ENCODE measurements at places on chromosomes 5 and 9. TPM values are rescaled to one million over a fixed set of nuclear protein-coding genes. Genes with fewer than 3 reads are reported as not detected.
A peak's percentile ranks its signal among the peaks of the same experiment; 100 is the strongest.

DNA sequence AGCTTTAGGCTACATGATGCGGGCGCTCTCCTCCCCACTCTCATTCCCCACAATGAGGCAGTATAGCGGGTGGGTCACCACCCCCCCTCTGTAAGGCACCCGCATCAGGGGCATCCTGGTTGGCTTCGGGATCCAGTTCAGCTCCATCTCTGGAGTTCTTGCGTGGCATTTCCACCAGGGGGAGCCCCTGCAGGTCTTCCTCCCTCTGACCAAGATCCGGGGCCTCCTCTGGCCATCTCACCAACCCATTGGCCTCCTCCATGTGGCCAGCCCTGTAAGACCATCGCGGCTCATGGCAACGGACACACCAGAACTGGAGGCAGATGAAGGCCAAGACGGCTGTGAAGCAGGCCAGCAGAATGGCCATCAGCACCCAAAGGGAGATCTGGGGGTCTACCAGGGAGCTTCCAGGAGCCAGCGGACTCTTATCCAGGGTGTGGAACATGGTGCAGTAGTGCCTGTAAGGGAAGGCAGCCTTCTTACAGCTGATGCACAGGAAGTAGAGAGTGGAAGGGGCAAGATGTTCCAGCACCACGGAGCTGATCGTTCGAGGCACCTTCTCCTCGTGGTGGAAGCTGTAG, 77.0 kb downstream of the CYFIP2 start:
- no peak overlapping the region for H3K27ac ChIP-seq
- DNase-seq = peak; percentile 49
- no peaks in the 10 kb centered on the region for H3K27me3 ChIP-seq

DNA sequence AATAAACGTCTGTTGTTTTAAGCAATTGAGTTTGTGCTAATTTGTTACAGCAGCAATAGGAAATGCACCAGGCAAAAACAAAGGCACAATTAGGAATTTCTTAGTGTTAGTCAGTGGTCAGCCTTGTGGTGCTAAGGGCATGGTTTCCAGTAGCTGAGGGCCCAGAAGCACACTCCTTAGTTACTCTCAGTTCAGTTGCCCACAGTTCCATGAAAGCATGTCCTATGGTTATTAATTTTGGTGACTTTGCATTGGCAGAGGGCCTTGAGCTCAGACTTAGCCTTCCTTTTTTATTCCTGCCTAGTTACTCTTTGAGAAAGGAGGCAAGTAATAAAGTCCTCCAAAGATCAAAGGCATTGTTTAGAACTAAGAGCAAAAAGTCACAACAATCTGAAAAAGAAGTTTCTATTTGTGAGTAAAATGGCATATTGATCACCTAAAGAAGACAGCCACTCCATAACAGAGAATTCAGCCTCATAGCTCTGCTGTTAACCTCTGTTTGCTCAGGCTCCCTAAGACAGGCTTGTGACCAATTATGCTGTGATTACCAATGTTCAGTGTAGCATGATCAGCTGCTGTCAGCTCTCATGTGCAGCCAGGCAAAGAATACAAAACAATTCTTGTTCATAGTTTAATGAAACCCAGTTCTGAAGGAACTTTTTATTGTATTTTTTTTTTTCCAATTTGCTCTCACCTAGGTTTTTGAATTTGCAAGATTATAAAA, 57.0 kb upstream of the MROH2B start:
- DNase-seq = no peak
- no peak overlapping the region for H3K4me3 ChIP-seq
- no peaks in the 10 kb centered on the region for H3K36me3 ChIP-seq
- no peaks in the 10 kb centered on the region for H3K4me1 ChIP-seq
- H3K27me3 ChIP-seq = no peaks in the 10 kb centered on the region
- no peak overlapping the region for H3K27ac ChIP-seq

GRCh38 chr5:134503088-134503936, 22.2 kb upstream of the JADE2 start:
- H3K36me3 ChIP-seq = no peaks in the 10 kb centered on the region
- H3K27ac ChIP-seq = peak overlapping the region; percentile 51
- peaks cover 19% of the 10 kb centered on the region for H3K4me1 ChIP-seq
- H3K27me3 ChIP-seq = no peaks in the 10 kb centered on the region

DNA sequence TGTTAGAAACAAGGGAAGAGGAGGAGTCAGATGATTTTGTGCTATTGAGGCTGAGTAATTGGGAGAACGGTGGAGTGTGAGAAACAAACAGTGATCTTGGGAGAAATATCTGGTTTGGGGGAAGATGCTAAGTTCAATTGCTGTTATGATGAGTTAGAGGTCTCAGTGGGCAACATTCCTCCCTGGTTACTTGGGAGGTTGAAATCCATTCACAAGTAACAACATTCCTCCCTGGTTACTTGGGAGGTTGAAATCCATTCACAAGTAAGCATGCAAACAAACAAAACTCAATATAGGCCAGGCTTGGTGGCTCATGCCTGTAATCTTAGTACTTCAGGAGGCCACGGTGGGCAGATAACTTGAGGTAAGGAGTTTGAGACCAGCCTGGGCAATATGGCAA, 38.7 kb downstream of the AGXT2 start:
- H3K27me3 ChIP-seq = no peaks in the 10 kb centered on the region
- H3K4me1 ChIP-seq = no peaks in the 10 kb centered on the region
- H3K27ac ChIP-seq = no peak overlapping the region
- no peak overlapping the region for H3K4me3 ChIP-seq

- no peak overlapping the region for H3K27ac ChIP-seq
- DNase-seq = no peak
These were observed 824.4 kb upstream of the TYRP1 start for GRCh38 chr9:11868795-11869194.

- no peak overlapping the region for H3K4me3 ChIP-seq
- peak; percentile 56 for DNase-seq
- no peaks in the 10 kb centered on the region for H3K36me3 ChIP-seq
- no peaks in the 10 kb centered on the region for H3K4me1 ChIP-seq
These were observed 31.2 kb downstream of the DEPDC1B start for GRCh38 chr5:60668686-60669304.

DNA sequence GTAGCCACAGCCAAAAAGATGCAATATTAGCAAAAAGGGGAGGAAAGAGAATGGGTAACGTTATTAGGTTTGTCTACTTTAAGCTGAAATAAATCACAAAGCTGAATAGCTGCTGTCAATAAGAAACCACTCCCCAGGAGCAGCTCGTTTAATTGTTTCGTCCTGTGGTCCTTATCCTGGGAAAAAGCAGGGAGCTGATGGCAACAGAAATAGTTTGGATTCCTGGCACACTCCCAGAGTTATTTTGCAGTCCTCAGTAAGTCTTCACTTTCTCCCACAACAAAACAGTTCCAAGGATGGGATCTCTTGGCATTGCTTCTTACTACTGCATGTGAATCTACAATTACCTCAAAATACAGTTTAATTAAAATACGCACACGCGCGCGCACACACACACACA, 28.8 kb downstream of the FRMD3 start:
- no peak for DNase-seq
- no peaks in the 10 kb centered on the region for H3K36me3 ChIP-seq
- no peak overlapping the region for H3K27ac ChIP-seq
- peaks cover 9% of the 10 kb centered on the region for H3K4me1 ChIP-seq
- H3K27me3 ChIP-seq = no peaks in the 10 kb centered on the region

DNA sequence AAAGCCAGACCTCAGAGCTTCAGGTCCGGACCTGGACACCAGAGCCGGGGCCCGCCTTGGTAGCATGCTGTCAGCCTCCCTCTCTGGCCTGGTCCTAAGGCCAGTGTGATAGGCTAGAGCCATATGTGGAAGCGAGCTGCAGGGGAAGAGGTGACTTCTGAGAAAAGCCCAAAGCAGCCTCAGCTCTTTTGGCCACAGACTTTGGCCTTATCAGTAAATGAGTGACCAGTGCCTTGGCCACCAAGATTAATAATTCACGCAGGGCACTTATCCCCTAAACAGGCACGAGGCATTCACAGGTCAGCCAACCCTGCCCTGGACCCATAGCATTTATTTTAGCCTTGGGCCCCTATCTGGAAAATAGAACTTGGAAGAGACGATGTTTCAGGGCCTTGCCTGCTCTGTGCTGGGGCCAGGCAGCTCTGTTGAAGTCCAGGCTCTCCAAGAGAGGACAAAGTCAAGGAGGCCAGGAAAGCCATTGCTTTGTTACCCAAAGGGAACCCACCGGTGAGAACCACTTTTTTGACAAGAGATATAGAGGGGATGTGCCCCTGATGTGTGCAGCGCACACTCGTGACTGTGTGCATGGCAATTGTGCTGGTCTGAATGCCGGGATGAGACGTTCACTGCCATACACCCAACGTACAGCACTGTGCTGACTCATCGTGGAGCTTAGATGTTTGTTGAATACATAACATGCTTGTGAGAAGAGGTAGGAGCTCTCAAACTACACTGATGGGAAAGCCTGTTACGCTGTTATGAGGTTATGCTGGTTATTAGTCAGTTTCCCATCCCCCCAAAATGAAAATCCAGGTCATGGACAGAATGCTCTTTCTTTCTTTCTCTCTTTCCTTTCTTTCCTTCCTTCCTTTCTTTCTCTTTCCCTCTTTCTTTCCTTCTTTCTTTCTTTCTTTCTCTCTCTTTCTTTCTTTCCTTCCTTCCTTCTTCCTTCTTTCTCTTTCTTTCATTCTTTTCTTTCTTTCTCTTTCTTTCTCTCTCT, 5.0 kb upstream of the SLC34A1 start:
- no peaks in the 10 kb centered on the region for H3K27me3 ChIP-seq
- H3K27ac ChIP-seq = no peak overlapping the region
- DNase-seq = no peak
- H3K36me3 ChIP-seq = no peaks in the 10 kb centered on the region
- peaks cover 2% of the 10 kb centered on the region for H3K4me1 ChIP-seq
- H3K4me3 ChIP-seq = no peak overlapping the region

GRCh38 chr5:172723508-172723907, 47.5 kb downstream of the DUSP1 start:
- H3K4me1 ChIP-seq = peaks cover 29% of the 10 kb centered on the region
- peaks cover 21% of the 10 kb centered on the region for H3K27me3 ChIP-seq
- no peak overlapping the region for H3K4me3 ChIP-seq

- DNase-seq = no peak
- H3K36me3 ChIP-seq = no peaks in the 10 kb centered on the region
- no peak overlapping the region for H3K4me3 ChIP-seq
These were observed 36.6 kb downstream of the COL15A1 start for GRCh38 chr9:98980291-98980690.

GRCh38 chr9:109037946-109038715, 24.8 kb upstream of the CTNNAL1 start:
- no peak for DNase-seq
- no peak overlapping the region for H3K27ac ChIP-seq
- no peaks in the 10 kb centered on the region for H3K4me1 ChIP-seq
- H3K27me3 ChIP-seq = no peaks in the 10 kb centered on the region
- peaks cover 24% of the 10 kb centered on the region for H3K36me3 ChIP-seq

- H3K4me1 ChIP-seq = peaks cover 7% of the 10 kb centered on the region
- H3K36me3 ChIP-seq = peaks cover 16% of the 10 kb centered on the region
- DNase-seq = no peak
These were observed 8.7 kb downstream of the RANBP6 start for GRCh38 chr9:6006749-6007057.

GRCh38 chr9:137945581-137945980, 68.0 kb downstream of the CACNA1B start:
- no peak overlapping the region for H3K27ac ChIP-seq
- DNase-seq = no peak
- H3K36me3 ChIP-seq = no peaks in the 10 kb centered on the region
- H3K4me3 ChIP-seq = no peak overlapping the region

DNA sequence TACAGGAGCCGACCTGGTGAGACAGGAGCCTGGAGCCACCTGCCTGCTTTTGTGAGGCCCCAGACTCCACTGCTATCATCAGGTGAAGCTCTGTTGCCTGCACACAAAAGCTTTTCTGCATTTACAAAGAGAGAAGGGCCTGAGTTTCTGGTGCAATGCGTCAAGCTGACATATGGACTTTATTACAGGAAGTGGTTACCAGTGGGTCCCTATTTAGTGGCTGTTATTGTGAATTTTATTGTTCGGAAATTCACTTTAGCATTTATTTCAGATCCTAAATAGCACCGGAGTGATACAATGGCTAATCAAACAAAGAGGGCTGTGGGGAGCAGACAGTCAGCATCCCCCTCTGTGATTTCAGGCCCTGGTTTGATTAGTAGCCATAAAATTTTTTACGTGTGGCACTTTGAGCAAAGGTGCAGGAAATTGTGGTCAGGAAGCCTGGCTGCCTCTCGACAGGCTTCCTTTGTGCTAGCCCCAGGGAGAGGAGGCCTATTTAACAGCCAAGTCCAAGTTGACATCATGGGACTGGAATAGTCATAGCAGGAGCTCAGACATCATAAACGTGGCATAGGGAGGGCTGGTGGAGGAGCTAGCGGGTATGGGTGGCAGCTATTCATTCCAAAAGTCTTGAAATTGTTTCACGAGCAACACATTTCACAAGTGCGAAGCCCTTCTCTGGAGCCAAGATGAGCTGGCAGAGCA, 8.4 kb downstream of the TGFBI start:
- no peaks in the 10 kb centered on the region for H3K36me3 ChIP-seq
- no peaks in the 10 kb centered on the region for H3K27me3 ChIP-seq
- peak; percentile 61 for DNase-seq
- peaks cover 27% of the 10 kb centered on the region for H3K4me1 ChIP-seq

GRCh38 chr9:110975278-110975677, 63.0 kb downstream of the LPAR1 start:
- H3K27ac ChIP-seq = no peak overlapping the region
- no peak overlapping the region for H3K4me3 ChIP-seq
- H3K36me3 ChIP-seq = no peaks in the 10 kb centered on the region
- no peak for DNase-seq
- H3K27me3 ChIP-seq = no peaks in the 10 kb centered on the region

DNA sequence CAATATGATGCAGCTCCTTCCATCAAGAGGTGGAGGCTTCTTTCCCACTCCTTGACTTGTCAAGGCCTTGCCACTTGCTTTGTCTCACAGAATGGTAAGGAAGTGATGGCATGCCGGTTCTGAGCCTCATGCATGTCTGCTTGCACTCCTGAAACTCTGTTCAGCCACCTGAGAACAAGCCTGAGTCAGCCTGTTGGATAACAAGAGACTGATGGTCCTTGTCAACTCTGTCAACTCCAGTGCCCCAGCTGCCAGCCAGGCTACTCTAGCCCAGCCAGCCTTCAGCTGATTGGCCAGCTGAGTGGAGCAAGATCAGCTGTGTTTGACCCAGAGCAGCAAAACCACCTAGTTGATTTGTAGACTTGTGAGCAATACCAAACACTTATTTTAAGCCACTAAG, 4.4 kb upstream of the TENT4A start:
- DNase-seq = no peak
- peaks cover 2% of the 10 kb centered on the region for H3K27me3 ChIP-seq
- H3K27ac ChIP-seq = no peak overlapping the region
- H3K4me3 ChIP-seq = no peak overlapping the region
- peaks cover 8% of the 10 kb centered on the region for H3K4me1 ChIP-seq

GRCh38 chr9:13383855-13384254, 104.4 kb upstream of the MPDZ start:
- no peaks in the 10 kb centered on the region for H3K27me3 ChIP-seq
- no peaks in the 10 kb centered on the region for H3K36me3 ChIP-seq
- no peak overlapping the region for H3K4me3 ChIP-seq
- H3K27ac ChIP-seq = no peak overlapping the region

- no peaks in the 10 kb centered on the region for H3K27me3 ChIP-seq
- DNase-seq = no peak
- H3K27ac ChIP-seq = no peak overlapping the region
These were observed 5.5 kb upstream of the CAMLG start for GRCh38 chr5:134732819-134733218.

GRCh38 chr9:126743041-126743440, 61.8 kb upstream of the ZBTB43 start:
- peaks cover 5% of the 10 kb centered on the region for H3K4me1 ChIP-seq
- DNase-seq = no peak
- no peak overlapping the region for H3K27ac ChIP-seq
- H3K27me3 ChIP-seq = no peaks in the 10 kb centered on the region
- no peaks in the 10 kb centered on the region for H3K36me3 ChIP-seq

SLC22A4 gene
- total RNA-seq = 0.14 TPM

OR1J2 gene
- not detected for total RNA-seq

NAIP gene
- total RNA-seq = 35.4 TPM

MSH3 gene
- total RNA-seq = 11.6 TPM

ACTBL2 gene
- not detected for total RNA-seq

DBN1 gene
- 25.2 TPM for total RNA-seq

GEMIN5 gene
- total RNA-seq = 7.8 TPM

All from natural killer cell (primary cell).